NCI-H1694 (cell line): ENCODE measurements at places on chromosomes 5 and 9.
A peak's percentile ranks its signal among the peaks of the same experiment; 100 is the strongest.

- DNase-seq, result peak; percentile 36
Measured at GRCh38 chr5:8523501-8523900, 654.6 kb downstream of the MTRR start.

- no peak for DNase-seq
Measured at GRCh38 chr5:112329419-112330090, 89.5 kb downstream of the EPB41L4A start.

- no peak for DNase-seq
Measured at GRCh38 chr5:174083056-174083827, 37.7 kb downstream of the NSG2 start.

DNA sequence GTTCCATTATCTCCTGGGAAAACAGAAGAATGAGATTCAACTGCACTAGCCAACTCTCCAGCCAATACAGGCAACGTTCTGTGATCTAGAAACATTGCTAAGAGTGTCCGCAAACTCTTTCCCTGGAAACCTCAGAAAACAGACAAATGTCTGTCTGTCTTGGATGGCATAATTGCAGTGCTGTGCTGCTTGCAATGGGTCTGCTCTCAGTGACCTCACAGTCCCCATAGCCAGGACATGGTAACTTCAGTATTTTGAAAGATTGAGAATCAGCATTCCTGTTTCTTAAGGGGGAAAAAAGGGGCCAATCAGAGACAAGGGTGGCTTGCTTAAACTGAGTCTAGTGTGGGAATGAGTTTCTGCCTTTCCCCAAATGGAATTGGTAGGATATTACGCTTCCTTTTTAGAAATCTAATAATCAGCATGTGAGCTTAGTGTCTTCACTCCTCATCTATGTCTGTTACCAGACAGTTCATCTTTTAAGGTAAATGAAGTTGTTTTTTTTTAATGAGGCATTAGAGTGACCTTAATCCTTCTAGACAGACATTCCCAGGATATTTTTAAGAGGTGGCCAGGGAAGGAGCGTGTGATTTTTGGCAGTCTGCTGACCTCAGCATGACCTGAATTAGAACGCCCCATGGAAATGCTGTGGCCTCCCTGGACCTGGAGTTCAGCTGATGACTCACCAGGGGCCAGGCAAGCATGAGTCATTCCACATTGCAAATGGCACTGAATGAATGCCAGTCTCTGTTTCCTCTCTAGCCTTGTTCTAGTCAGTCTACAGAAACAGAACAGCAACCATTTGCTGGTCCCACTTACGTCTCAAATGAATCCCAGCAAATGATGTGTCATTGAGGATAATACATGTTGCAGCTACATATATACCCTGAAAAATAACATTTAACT, 210.2 kb upstream of the ACTBL2 start:
- DNase-seq, result no peak

DNA sequence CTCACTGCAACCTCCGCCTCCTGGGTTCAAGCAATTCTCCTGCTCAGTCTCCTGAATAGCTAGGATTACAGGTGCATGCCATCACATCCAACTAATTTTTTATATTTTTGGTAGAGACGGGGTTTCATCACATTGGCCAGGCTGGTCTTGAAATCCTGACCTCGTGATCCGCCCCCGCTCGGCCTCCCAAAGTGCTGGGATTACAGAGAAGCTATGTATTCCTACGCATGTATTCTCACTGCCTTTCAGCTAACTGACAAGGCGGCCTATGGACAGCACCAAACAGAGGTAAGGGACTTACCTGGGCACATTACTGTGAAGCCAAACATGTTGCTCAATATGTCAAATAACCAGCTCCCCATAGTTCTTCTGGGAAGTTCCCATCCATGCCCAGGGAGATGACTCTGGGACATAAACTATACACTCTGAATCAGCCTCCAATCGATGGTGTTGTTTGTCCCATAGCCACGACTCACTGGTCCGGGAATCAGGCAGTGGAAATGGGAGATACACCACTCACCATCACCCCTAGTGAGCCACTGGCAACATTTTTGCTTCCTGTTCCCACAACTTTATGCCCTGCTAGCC, 114.6 kb downstream of the SYK start:
- no peak for DNase-seq

GRCh38 chr9:125422853-125423252, 161.2 kb downstream of the GAPVD1 start:
- no peak for DNase-seq

GRCh38 chr5:60026161-60026560, 132.6 kb upstream of the PDE4D start:
- DNase-seq, result no peak

DNA sequence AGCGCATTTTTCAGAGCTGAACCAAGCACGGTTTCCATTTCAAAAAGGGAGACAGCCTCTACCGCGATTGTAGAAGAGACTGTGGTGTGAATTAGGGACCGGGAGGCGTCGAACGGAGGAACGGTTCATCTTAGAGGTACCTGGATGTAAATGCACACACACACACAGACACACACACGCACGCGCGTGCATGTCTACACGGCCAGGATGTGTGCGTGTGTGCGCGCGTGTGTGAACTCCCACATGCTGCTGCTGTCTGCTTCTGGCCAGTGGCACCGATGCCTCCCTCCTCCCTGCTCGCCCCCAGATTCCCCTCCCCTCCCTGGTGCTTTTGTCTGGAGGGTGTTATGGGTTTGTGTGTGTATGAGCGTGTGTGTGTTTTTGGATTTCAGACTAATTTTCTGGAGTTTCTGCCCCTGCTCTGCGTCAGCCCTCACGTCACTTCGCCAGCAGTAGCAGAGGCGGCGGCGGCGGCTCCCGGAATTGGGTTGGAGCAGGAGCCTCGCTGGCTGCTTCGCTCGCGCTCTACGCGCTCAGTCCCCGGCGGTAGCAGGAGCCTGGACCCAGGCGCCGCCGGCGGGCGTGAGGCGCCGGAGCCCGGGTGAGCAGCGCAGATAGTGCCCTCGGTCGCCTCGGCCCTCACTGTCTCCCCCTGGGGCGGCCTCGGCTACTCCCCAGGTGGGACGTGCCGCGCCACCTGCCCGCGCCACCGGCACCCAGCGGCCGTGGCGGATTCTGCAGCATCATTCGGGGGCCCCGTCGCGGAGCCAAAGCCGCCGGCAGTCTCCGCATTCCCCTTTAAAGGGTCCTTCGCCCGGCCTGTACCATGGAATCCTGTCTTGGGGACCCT, at the start of gene NTRK2:
TSS of gene NTRK2 (plus strand) at position 442 of the 850 bp plus-strand sequence. CDS start 1,020 bp downstream, outside the sequence.
- DNase-seq, result no peak

- DNase-seq, result no peak
Measured at GRCh38 chr5:79236970-79237739, 1.2 kb downstream of the JMY start.

- DNase-seq, result no peak
Measured at GRCh38 chr9:122133263-122133983, 26.2 kb downstream of the NDUFA8 start.
